ENCODE measurements at places on chromosomes 7 and 10. TPM values are rescaled to one million over a fixed set of nuclear protein-coding genes. Genes with fewer than 3 reads are reported as not detected.
A peak's percentile ranks its signal among the peaks of the same experiment; 100 is the strongest.

The GPR15LG gene
- not detected for total RNA-seq

DNA sequence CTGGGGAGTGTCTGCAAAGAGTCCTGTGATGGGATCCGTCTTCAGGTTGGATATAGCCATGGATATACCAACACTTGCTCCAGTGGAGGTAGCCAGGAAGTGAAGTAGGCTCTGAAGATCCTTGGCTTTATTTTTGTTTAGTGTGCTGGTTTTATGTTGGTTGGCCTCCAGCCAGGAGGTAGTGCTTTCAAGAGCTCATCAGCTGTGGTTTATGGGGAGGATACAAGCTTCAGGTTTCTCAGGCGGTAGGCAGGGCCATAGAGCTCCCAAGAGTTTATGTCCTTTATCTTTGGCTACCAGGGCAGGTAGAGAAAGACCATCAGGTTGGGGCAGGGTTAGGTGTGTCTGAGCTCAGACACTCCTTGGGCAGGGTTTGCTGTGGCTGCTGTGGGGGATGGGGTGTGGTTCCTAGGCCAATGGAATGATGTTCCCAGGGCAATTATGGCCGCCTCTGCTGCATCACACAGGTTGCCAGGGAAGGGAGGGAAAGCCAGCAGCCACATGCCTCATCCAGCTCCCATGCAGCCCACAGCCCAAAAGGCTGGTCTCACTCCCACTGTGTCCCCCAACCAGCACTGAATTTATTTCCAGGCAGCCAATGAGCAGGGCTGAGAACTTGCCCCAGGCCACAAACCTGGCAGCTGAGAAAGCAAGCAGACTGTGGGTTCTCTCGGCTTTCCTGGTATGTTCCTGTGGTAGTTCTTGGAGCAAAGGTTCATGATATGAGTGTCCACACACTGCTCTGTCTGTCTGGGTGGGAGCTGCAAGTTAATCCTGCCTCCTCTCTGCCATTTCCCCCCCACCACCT, 67.0 kb upstream of the PRLHR start:
- no peak for DNase-seq

DNA sequence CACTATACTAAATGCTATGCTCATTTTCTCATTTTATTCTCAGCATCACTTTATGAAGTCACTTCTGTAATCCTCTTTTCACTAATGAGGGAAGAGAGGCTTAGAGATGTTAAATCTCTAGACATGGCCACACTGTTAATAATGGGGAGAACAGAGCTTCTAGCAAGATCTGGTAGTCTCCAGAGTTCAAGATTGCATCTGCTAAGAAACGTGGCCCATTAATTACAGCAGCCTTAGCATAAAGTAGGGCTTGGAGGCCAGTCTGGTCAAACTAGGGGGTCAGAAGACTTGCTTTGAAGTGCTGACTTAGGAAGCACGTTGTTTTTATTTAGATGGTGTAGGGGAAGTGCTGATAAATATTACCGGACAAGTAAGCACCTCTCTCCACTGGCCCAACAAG, 29.3 kb downstream of the ARL4A start:
- DNase-seq = no peak

DNA sequence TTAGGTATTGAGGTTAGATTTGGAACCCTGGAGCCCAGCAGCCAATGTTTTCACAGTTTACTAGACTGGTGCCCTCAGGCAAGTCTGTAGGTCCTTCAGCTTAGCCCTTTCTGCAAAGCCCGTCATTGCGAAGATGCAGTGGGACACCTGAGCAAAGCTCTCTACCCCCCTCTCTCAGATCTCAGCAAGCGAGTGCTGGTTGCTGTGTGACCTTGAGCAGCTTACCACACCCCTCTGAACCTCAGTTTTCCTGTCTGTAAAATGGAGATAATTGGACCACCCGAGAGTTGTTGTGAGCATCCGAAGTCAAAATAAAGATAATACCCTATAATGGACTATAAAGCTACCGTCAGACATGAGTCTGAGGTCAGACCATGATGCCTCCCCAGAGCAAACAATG, 3.7 kb downstream of the NPC1L1 start:
- DNase-seq = no peak

GRCh38 chr7:133556048-133556447, 303.2 kb downstream of the EXOC4 start:
- no peak for DNase-seq

DNA sequence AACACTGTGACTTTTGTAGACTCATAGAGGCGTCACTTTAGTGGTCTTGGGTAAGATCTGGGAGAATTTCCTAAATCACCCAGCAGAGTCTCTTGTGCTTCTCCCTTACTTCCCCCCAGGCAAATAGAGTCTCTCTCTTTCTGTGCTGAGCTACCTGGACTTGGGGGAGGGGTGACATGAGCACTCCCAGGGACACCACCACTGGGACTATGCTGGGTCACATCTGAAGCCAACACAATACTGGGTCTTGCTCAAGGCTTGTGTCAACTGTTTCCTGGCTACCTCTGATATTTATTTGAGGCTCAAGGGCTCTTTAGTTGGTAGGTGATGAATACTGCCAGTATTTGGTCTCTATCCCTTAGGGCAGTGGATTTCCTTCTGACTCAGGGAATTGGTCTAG, 214.6 kb upstream of the TPK1 start:
- no peak for DNase-seq

DNA sequence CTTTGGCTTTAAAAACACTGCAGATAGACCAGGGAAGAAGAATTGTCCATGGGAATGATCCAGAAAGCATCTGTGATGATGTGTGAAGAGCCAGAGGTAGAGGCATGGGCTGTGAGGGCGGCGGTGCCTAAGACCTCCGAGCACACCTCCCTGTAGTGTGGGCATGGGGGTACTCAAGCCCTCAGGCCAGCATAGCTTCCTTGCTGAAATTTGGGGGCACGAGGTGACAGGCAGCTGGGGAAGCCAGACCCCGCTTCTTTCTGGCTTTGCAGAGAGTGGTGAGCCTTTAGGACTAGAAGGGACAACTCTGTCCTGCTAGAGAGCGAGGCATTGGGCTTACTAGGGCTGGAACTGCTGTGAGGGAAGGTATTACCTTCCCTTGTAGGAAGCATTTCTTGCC, 187.7 kb upstream of the SH2B2 start:
- DNase-seq = no peak

DNA sequence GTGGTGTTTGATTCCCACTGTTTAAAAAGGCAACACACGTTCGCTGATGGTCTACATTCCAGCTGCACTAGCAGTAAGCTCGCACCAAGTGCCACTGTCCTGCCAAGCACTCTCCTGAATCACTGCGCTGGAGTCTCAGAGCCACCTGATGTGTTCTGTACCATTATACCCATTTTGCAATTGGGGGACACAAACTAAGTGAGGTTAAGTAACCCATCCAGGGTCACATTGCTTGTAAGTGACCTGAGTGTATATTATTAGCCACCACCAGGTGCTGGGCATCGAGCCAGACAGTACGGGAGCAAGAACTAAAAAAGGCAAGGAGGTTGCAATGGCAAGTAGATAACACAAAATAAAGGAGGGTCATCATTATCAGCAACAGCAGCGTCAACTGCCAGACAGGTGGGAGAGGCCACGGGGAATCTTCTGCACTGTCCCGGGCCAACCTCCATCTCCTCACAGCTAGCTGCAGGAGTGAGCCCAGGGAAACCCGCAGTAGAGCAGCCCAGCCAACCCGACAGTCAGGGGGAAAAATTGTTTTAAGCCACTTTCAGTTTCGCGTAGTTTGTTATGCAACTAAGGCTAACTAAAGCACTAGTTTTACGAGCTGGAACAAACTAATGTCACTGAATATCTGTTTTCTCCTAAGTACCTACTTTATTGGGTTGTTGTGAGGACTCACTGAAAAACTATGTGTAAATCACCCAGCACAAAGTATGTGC, 712 bp upstream of the CPVL start:
- peak; percentile 70 for DNase-seq

- DNase-seq = no peak
Measured at GRCh38 chr7:128665057-128665456, 7.0 kb upstream of the GARIN1A start.

Measured in Right ventricle myocardium superior (tissue), 1 donor.